Activated T-cell treated with anti-CD3 and anti-CD28 coated beads, Interleukin-2, amount 50 U/mL, for 1 hour (primary cell): ENCODE measurements at places on chromosomes 13 and 19.

- DNase-seq = no peak
Measured at GRCh38 chr13:49821216-49822009, 28.9 kb upstream of the KPNA3 start.

DNA sequence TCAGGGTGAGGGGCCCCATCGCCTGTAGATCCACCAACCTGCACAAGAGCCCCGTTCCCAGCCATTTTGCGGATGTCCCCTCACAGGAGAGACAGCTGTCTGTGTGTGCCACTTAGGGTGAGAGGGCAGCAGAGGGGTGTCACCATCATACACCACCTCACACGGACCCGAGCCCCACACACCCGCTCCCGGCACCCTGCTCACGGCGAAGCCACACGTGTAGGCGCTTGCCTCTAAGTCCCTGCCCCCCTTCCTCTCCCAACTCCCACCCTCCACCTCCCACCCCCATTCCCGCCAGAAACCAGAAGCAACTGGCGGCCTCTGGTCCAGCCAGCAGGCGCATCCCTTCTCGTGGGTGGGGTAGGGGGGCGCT is 4.0 kb upstream of the DPF1 start:
- no peak for DNase-seq

DNA sequence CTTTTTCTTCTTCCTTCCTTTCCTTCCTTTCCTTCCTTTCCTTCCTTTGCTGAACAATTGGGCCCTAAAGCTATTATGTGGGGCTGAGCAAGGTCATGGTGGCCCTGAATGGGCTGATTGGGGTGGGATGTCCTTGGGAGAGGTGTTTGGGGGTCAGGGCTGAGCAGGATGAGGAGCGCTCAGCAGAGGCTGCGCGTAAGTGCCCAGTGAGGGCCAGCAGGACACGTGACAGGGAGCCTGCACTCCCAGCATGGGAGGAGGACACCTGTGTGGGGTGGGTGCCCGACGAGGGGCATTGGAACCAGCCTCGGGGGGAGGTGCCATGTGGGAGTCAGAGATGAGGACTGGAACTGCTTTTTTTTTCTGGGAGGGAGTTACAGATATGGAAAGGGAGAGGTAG is 5.4 kb upstream of the LGALS7 start:
- no peak for DNase-seq

DNA sequence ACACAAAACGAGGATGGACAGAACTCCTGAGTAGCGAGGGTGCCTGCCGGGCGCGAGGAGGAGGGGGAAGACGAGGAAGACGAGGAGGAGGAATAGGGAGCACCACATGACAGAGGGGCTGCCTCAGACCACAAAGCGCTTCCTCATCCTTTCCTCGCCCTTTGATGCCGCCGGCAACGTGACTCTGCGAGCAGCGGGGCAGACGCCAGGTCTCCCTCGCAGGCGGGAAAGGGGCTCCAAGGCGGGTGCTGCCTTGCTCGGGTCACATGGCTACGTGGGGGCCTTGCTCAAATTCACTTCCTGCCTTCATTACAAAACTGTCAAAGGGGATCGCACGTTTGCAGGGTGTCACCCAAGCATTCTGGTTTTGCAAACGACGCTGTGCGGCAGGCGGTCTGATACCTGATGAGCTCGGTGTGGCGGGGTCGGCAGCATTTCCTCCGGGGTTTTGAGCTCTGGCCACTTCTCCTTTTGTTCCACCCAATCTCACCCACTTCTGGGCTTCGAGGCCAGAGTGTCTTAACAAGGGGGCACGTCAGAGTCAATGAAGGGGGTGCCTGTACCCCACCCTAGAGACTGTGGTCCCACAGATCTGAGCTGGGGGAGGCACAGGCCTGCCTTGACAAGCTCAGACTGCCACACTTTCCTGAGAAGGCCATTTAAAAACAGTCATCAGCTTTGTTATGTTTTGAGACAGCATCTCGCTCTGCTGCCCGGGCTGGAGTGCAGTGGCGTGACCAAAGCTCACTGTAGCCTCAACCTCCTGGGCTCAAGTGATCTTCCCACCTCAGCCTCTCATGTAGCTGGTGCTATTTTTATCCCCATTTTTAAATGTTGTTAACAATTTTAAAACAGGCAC is 14.9 kb downstream of the MAP2K2 start:
- DNase-seq = peak; percentile 79

DNA sequence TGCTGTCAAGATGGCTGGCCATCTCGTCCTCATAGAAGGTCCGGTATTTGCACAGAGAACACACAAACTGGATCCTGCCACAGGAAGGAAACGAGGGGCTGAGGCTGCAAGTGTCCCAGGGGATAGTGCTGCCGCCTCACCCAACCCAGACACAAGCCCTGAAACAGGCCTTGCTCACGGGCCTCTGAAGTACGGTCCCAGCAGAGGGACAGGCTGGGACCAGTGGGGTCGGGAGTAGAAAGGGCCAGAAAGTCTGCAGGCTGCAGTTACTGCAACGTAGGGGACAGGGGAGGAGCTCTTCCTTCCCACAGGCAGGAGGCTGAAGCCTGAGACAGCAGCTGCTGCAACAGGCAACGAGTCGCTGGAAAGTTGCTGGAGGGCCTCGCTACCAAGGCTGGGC is 18.2 kb upstream of the AKAP8 start:
- DNase-seq = no peak

DNA sequence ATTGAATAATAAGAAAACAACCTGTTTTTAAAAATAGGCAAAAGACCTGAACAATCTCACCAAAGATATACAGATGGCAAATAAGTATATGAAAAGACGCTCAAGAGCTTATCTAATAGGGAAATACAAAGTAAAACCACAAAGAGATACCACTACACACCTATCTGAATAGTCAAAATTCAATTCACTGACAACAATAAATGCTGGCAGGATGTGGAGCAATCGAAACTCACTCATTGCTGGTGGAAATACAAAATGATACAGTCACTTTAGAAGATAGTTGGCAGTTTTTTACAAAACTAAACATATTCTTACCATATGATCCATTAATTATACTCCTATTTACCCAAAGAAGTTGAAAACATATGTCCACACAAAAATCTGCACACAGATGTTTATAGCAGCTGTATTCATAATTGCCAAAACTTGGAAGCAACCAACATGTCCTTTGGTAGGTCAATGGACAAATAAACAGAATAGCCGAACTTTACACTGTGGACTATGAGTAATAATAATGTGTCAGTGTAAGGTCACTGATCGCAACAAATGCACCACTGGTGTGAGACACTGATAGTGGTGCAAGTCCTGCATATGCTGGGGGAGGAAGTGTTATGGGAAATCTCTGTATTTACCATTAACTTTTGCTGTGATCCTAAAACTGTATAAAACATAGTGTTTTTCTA is 20.8 kb downstream of the ZC3H13 start:
- no peak for DNase-seq

DNA sequence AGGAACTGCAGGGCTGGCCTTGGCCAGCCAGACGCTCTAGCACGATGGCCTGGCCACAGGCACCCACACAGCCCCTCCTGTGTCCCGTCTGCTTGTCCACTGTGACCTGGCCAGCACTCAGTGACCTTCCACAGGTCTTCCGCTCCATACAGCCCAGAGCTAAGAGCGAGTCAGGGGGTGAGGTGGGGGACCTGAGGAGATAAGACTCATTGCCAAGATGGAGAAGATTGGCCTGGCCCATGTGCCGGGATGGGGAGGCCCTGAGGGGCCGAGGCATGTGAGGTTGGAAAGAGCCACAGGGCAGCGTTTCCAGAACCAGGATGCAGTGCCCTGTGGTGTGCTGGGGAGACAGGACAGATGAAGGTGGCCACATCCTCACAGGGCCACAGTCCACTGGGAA is 10.2 kb upstream of the SLC7A9 start:
- DNase-seq = no peak

DNA sequence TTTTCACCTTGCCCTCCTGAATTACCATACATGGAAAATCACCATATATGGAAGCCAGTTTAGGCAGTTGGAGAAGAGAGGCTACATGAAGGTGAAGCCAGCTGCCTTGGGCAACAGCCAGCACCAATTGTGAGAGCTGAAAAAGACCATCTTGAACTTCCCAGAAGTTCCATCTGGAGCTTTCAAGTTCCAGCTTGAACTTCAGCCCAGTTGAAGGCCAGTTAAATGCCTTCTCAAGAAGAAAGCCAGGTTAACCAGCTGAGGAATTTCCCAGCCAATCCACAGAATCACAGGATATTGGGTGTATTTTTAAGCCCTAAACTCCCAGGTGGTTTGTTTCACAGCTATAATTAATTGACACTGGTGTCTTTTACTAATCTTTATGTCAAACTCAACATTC is 713.6 kb upstream of the MIR17HG start:
- no peak for DNase-seq

DNA sequence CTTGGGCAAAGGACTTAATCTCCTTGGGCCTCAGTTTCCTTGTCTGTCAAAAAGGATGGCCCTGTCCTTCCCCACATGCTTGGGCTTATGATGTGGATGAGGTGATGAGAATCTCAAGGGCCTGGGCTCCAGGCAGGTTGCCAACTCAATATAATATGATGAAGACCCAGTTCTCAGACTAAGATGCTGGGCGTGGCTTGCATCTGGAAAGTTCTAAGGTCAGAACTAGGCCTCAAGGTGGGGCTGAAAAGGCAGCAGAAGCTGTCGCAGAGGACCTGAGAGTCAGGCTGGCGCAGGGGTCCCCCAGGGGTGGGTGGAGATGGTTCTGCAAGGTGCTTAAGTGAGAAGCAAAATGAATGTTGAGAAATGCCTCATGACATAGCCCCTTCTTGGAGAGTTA is 58.8 kb downstream of the RGCC start:
- no peak for DNase-seq

GRCh38 chr13:86882835-86883234 is 788.3 kb upstream of the SLITRK5 start:
- no peak for DNase-seq

GRCh38 chr19:18789422-18789869 is 1.7 kb downstream of the COMP start:
- DNase-seq = no peak

DNA sequence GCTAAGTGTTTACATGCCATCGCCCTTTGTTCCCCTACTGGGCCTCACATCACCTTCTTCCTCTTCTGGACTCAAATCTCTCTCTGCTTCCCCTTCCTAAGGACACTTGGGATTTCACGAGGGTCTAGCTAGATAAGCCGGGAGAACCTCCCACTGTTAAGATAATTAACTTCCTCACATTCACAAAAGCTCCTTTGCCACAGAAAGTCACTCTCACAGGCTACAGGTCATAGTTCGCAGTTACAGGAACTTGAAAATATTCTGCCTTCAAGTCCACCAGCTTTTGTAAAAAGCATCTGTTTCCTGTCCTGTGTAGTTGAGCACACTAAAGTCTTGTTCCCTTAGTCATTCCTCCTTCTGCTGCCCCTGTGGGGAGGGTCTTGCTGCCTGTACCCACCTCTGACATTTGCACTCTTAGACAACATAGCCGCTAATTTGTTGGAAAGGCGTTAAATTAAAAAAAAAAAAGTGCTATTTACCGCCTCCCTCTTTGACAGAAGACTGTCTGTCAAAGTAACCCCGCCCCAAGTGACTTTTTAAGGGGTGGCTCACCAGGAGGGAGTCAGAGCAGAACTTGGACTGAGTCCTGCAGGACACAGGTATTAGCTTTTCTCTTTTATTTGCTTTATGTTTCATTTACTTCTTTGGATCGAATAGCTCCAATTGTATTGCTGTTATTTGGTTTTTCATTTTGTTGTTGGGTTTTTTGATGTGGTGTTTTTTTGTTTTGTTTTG is 26.8 kb upstream of the CEACAM21 start:
- DNase-seq = peak; percentile 66

DNA sequence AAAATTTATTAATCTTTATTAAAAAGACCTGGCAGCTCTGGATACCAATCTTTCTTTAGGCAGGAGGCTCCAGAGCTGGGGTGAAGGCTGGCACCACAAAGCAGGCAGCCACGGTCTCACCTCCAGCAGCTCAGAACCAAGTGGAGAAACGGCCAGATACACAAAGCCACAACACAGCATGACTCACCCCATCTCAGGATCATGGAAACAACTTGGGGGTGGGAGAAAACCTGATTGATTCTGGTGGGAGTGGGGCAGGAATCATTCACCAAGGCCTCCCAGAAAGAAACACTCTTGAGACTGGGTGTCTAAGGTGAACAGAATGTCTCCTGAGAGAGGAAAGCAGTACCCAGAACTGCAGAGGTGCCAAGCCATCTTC is 64.2 kb downstream of the CRYL1 start:
- no peak for DNase-seq

- DNase-seq = no peak
Measured at GRCh38 chr13:76189882-76190519, 553.9 kb downstream of the LMO7 start.

- DNase-seq = no peak
Measured at GRCh38 chr19:14428882-14429416, 4.2 kb upstream of the PKN1 start.

DNA sequence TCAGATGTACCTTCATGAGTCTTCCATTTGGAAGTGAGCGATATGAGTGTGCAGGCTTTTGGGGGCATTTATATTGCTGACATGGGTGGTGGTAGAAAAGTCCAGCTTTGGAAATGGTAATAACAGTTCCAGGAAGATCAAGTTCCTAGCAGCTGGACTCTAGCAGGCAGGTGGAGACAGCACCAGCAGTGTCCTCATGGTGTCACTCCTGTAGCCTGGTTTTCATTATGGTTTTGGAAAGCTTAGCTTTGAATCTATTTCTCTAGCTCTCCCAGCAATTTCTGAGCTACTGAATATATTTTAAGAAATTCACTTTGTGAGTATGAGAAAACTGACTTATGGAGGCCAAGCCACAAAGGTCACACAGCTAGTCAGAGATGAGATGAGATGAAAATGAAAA is 523.2 kb upstream of the HTR2A start:
- no peak for DNase-seq

GRCh38 chr13:113152984-113153809 is 5.3 kb upstream of the PROZ start:
- peak; percentile 52 for DNase-seq

GRCh38 chr13:27960362-27961226 is 8.5 kb downstream of the CDX2 start:
- DNase-seq = no peak

- DNase-seq = no peak
Measured at GRCh38 chr19:18657590-18658365, 20.9 kb downstream of the KLHL26 start.

GRCh38 chr19:16922949-16923348 is 34.1 kb downstream of the F2RL3 start:
- DNase-seq = no peak

DNA sequence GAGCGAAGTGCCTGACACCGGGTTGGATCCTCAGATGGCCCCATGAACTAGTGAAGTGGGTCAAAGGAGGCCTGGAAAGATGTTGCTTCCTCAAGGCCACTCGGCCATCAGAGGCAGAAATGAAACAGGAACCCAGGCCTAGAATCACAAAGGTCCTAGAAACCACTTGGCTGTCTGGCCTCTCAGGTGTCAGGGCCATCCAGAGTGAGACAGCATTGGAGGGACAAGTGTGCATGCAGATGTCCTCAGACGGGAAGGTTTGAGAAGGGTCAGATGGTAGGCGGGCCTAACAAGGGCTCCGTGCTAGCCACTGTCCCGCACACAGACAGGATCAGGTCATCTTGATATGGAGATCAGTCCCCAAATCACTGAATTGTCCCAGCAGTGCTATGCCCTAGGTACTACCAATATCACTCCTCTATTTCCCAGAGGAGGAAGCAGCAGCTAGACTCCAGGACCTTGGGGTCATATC is 14.3 kb downstream of the CCDC97 start:
- DNase-seq = no peak
